ENCODE measurements at places on chromosomes 3 and 15. TPM values are rescaled to one million over a fixed set of nuclear protein-coding genes. Genes with fewer than 3 reads are reported as not detected.
A peak's percentile ranks its signal among the peaks of the same experiment; 100 is the strongest.

GRCh38 chr15:73838831-73839426, 34.4 kb upstream of the TBC1D21 start:
- no peak for DNase-seq

- peak; percentile 45 for DNase-seq
Observed at GRCh38 chr3:128322030-128323022, 144.4 kb downstream of the DNAJB8 start.

- DNase-seq, result no peak
Observed at GRCh38 chr3:4406746-4407568, 60.1 kb downstream of the SUMF1 start.

DNA sequence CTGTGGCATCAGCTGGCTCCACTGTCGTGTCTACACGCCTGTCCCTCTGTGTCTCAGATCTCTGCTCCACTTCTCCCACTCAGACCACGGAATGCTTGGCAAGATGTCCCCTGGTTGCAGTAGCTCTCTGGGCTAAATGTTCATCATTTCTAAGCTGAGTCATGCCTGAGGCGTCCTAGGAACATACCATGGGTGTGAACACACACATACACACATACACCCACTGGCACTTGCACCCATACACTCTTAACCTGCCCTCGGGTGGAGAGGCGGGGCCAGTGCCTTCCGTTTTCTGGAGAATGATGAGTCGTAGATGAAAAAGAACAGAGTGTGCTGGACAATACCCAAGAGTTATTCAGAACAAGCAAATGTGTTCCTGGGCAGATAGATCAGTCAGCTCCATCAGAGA, 72.4 kb downstream of the SENP2 start:
- no peak for DNase-seq

GRCh38 chr3:187358068-187358467, 10.1 kb upstream of the RTP4 start:
- DNase-seq, result no peak

- no peak for DNase-seq
Observed at GRCh38 chr3:171056528-171056927, 30.0 kb upstream of the SLC2A2 start.

DNA sequence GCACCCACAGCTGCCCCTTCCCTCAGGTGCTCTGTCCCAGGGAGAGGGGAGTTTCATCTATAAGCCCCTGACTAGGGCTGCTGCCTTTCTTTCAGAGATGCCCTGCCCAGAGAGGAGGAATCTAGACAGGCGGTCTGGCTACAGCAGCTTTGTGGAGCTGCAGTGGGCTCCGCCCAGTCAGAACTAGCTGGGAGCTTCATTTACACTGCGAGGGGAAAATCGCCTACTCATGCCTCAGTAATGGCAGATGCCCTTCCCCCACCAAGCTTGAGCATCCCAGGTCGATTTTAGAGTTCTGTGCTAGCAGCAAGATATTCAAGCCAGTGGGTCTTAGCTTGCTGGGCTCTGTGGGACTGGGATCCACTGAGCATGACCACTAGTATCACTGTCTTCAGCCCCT, 181.2 kb upstream of the RARB start:
- DNase-seq, result no peak

Gene CPA3
- 0.42 TPM for total RNA-seq

Gene UROC1
- total RNA-seq, result 5.9 TPM

Measured in liver (tissue), 10 donors.